ENCODE measurements at places on chromosomes 4 and X. TPM values are rescaled to one million over a fixed set of nuclear protein-coding genes. Genes with fewer than 3 reads are reported as not detected.

DNA sequence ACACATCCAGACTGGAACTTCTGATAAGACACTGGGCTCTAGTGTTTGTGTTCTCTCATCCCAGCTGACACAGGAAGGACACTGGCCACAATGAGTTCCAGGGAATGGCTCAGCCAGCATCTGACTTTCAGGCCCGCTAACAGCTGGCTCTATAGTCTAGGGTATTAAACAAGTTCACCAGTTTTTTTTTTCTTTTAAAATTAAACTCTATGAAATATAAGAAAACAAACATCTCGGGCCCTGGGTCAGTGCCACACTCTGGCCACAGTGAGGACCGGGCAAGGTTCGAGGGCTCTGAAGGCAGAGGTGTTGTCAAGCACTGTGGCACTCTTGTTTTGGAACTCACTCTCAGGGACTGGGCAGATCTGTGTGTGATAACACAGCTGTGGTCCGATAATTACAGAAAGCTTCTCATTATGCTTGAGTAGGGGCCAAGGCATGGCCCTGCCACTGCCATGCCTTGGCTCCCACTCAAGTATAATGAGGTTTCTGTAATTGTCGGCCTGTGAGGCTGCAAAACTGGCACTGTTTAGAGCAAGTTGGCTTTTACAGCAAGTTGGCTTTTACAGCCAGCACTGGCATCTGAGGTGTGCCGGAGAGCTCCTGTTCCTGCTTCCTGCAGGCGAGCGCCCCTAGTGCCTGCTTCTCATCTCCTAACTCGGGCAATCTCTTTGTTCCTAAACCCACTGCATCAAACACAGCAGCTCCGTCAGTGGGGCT is 62.8 kb downstream of the PPP1R2C start:
- peak; percentile 46 for DNase-seq

GRCh38 chr4:139656614-139657486 is 8.8 kb upstream of the MGST2 start:
- peak; percentile 55 for DNase-seq

DNA sequence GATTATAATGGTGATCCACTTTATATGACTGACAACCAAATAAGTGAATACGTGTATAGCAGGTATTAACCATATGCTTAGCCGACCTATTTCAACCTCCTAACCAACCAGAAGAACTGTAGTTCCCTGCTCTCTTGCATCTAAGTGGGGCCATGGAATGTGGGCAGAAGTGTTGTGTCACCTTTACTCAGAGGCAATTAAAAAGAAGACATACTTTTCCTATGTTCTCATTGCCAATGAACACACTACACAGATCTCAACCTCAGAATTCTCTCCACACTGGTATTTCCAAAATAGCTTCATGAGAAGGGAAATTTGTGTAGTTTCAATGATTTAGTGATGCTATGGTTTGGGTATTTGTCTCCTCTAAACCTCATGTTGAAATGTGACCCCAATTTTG is 3.2 kb upstream of the NFKB1 start:
- no peak for DNase-seq

DNA sequence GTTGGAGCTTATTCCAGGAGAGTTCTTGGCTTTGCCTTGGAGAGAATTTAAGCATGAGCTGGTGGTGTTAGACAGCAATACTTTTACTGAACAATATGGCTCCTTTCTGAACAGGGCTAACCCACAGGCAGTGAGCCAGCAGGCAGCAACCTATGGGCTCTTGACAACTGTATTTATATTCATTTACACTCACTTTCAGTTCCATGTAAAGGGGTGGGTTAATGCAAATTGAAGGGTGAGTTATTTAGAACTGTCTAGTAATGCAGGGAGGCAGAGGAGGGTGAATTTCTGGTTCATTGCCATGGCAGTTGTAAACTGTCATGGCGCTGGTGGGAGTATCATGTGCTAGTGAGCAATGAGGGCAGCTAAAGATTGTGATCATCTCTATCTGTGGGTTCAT is 15.7 kb downstream of the FOXR2 start:
- DNase-seq: no peak

- DNase-seq: no peak
Measured at GRCh38 chrX:154525606-154526490, 9.8 kb upstream of the FAM3A start.

Gene SMIM43
- total RNA-seq: not detected

- no peak for DNase-seq
Measured at GRCh38 chrX:127764674-127765073, 287.5 kb downstream of the ACTRT1 start.

Gene TSPAN7
- total RNA-seq: 96.3 TPM

Data from left cardiac atrium (tissue), 4 donors.